ENCODE measurements at places on chromosomes 6 and 20.

GRCh38 chr20:63587256-63587655 lies 13.2 kb upstream of the HELZ2 start:
- no peak for DNase-seq

GRCh38 chr20:47727170-47727880 lies 58.0 kb downstream of the SULF2 start:
- no peak for DNase-seq

GRCh38 chr20:13250251-13250650 lies 29.2 kb downstream of the ISM1 start:
- no peak for DNase-seq

DNA sequence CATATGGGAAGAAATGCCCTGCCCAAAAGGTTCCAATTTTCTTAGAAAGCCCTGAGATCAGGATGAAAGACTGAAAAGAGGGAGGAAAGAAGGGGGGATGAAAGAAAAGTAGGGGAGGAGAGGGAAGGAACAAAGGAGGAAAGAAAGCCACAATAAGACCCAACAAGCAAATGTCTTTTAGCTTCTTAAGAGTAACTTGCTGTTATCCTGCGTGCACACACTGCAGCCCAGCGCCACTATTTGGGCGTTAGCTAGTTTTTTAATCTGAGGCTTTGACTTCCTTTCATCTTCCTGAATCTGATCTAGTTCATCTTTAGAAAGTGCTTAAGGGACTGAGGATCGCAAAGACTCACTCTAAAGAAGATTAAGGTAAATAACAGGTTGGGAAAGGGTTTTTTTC lies 77.4 kb upstream of the HDDC2 start:
- no peak for DNase-seq

- no peak for DNase-seq
These were observed 97.7 kb downstream of the SYCP2 start for GRCh38 chr20:59835448-59836395.

Measured in cortex of kidney (tissue), 1 donor.